ENCODE measurements at places on chromosomes 7 and 10. TPM values are rescaled to one million over a fixed set of nuclear protein-coding genes. Genes with fewer than 3 reads are reported as not detected.

CCDC186 gene
- total RNA-seq = 6.5 TPM

CAV2 gene
- 316 TPM for total RNA-seq

BAMBI gene
- 0.80 TPM for total RNA-seq

HMX2 gene
- not detected for total RNA-seq

GTF2IRD1 gene
- 18.1 TPM for total RNA-seq

HNRNPF gene
- 237 TPM for total RNA-seq

OGDH gene
- 99.8 TPM for total RNA-seq

FRMPD2 gene
- total RNA-seq = not detected

SLC16A12 gene
- 0.45 TPM for total RNA-seq

SORCS3 gene
- not detected for total RNA-seq

PRPS1L1 gene
- total RNA-seq = not detected

FRMD4A gene
- 34.8 TPM for total RNA-seq

MBL2 gene
- total RNA-seq = not detected

TRIM50 gene
- not detected for total RNA-seq
